Kidney (tissue), 22 donors: ENCODE measurements at places on chromosomes 7 and 10. TPM values are rescaled to one million over a fixed set of nuclear protein-coding genes. Genes with fewer than 3 reads are reported as not detected.

The HOXA5 gene
- total RNA-seq: 38.0 TPM

The PLPP4 gene
- 6.4 TPM for total RNA-seq

The CLCN1 gene
- 0.35 TPM for total RNA-seq

DNA sequence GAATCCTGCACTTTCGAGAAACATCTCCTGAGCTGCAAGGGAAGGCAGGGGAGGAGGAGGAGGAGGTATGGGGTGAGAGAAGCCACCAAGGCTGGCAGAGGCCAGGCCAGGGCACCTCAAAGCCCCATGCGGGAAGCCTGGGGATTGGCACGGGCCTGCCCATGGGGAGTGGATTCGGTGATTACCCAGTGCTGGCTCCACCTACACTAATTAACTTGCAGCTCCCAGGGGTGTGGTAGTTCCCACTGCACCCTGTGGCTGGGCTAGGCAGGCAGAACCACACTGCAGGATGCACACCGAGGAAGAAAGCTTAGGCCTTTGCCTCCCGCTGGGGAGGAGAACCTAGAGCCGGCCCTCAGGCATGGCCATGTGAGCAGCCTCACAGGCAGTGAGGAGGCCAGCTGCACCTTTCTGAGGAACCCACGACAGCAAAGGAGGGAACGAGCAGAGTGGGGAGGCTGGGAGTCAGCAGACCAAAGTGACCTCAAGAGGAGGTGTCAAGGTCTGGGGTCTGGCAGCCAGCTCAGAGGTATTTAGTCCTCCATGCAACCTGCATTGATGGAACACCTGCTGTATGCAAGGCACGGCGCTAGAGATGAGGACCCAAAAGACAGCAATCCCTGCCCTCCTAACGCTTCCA lies 27.2 kb downstream of the GRID1 start:
- no peaks in the 10 kb centered on the region for H3K27me3 ChIP-seq
- DNase-seq: no peak
- H3K36me3 ChIP-seq: no peaks in the 10 kb centered on the region
- no peak overlapping the region for H3K4me3 ChIP-seq
- no peak overlapping the region for H3K27ac ChIP-seq

- DNase-seq: no peak
- H3K4me3 ChIP-seq: no peak overlapping the region
- no peak overlapping the region for H3K27ac ChIP-seq
- no peaks in the 10 kb centered on the region for H3K27me3 ChIP-seq
- no peaks in the 10 kb centered on the region for H3K36me3 ChIP-seq
- no peaks in the 10 kb centered on the region for H3K4me1 ChIP-seq
These were observed 1187.9 kb downstream of the XPNPEP1 start for GRCh38 chr10:108735380-108735779.

- no peak overlapping the region for H3K4me3 ChIP-seq
- no peaks in the 10 kb centered on the region for H3K27me3 ChIP-seq
- H3K4me1 ChIP-seq: no peaks in the 10 kb centered on the region
- no peak for DNase-seq
These were observed 27.8 kb downstream of the AFAP1L2 start for GRCh38 chr10:114376523-114376922.
